EL (cell line): ENCODE measurements at places on chromosomes 12 and 14.
A peak's percentile ranks its signal among the peaks of the same experiment; 100 is the strongest.

DNA sequence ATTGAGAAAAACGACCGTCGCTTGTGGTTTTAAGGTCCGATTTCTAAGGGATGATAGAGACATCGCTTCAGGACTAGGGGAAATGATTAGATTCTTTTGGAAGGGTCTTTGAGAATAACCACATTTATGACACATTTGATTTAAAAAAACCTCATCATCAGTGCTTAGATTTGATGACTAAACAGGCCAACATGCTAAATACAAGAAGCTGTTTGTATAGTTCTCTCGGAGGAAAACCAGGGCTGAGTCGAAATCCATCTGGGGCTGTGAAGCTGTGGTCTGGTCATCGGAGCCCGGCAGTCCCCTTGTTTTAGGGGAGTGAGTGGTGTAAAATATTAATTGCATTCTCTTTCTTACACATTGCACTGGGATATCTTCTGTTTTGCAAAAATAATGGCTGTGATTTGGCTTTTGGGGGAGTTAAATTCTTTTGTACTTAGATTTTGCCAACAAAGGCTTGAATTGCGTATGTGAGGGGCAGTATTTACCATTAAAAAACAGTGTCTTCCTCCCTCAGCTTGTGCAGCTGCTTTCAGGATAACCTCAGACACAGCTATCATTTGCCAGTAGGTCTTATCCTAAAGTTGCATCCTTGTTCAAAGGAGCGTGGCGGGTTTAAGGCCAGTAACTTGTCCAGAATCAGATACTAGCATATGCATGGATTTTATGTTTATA is 550 bp downstream of the GNG2 start:
- peak; percentile 17 for DNase-seq

- no peak for DNase-seq
Observed at GRCh38 chr12:15157269-15157671, 63.9 kb downstream of the RERG start.

DNA sequence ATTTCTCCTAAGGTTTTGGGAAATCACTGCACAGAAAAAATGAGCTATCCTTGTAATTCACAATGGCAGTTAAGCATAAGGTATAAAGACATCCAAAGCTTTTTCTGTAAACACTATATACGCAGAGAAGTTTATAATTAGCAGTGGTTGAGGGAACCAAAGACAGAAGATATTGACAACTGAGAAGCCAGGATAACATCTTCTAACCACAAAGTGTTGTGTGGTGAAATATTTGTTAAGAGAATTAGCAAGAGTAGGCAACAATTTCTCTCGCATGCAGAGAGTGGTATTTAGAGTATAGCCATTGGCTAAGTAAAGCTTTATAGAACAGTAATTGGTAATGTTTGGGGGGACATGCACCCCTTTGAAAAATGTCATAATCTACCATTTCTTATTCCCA is 123.7 kb upstream of the USP15 start:
- no peak for DNase-seq

GRCh38 chr14:73764406-73765280 is 50.5 kb upstream of the PNMA1 start:
- DNase-seq: no peak

DNA sequence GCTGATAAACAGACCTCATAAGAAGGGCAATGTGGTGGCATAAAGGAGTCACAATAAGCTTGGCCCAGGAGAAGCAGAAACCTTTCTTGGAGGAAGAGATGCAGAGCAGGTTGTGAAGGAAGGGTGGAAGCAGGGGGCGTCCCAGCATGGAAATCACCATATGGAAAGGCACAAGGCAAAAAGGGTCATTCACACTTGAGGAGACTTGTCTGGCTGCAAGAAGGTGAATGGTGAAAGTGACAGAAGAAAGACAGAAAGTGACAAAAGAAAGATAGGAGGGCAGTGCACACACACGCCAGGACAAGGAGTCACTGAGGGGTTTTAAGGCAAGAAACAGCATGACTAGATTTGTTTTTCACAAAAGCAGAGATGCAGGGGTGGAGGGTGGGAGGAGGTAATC is 38.3 kb downstream of the GALNT4 start:
- DNase-seq: no peak

- no peak for DNase-seq
Observed at GRCh38 chr12:388012-388411, 1.1 kb downstream of the KDM5A start.

- DNase-seq: no peak
Observed at GRCh38 chr12:65602253-65602609, 222.1 kb upstream of the HMGA2 start.

DNA sequence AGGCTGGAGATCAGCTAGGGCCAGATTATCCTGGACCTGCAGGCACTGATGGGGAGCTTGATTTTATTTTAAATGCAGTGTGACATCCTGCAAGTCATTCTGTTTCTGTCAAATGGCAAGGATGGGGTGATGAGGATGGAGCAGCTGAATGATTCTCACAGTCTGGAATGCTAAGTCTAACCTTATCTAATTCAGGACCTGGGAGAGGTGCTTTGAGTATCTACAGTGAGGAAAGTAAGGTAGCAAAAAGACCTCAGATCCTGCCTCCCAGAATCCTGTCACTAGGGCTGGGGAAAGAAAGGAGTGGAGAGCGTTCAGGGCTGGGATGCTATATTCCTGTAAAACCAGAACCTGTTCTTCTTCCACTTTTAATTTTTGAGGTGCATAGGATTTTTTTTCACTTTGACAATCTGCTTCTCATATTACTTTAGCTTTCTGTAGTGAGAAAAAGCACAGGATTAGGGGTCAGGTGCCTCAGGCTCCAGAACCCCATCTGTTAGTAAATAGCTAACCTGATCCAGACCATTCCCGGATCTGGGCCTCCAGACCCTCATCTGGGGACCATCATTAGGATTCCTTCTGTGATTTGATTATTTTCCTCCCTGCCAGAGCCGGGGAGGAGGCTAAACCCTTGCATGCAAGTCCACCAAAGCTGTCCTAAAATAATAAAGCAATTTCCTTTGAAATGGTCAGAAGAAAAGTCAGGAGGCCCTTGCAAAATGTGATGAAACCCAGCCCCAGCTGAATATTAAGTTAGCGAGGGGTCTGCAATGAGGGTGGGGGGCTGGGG is 54.7 kb downstream of the ASCL1 start:
- no peak for DNase-seq

DNA sequence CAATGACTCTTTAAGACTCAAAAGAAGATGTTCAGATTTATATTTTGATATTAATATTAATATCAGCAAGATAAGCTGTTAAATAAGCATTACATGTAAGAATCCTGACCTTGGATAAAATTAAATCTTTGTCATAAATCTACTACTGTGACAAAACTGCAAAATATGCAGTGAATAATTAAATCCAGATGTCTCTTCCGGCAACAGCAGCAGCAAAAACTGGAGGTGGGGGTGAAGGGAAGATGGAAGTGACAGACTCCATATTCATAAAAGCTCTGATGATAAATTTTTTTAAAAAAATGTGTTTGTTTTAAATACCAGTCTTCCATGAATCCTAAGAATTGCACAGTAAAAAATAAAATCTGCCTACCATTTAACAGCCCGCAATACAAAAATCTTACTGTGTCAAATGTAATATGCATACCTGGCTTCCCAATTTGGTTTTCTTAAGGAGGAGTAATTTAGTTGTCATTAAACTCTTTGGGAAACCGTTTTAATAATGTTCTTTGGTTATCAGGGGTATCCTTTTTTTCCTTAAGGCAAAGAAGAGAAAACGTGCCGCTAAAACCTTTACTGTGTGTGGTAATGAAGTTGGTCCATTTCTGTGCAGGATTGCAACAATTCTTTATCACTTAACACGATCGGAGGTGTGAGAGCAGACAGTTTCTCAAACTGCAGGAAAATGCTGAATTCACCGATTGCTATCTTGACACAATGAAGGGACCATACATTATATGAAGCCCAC is 478.2 kb downstream of the DIO2 start:
- peak; percentile 87 for DNase-seq

GRCh38 chr12:11075642-11076041 is 13.5 kb upstream of the TAS2R46 start:
- no peak for DNase-seq

DNA sequence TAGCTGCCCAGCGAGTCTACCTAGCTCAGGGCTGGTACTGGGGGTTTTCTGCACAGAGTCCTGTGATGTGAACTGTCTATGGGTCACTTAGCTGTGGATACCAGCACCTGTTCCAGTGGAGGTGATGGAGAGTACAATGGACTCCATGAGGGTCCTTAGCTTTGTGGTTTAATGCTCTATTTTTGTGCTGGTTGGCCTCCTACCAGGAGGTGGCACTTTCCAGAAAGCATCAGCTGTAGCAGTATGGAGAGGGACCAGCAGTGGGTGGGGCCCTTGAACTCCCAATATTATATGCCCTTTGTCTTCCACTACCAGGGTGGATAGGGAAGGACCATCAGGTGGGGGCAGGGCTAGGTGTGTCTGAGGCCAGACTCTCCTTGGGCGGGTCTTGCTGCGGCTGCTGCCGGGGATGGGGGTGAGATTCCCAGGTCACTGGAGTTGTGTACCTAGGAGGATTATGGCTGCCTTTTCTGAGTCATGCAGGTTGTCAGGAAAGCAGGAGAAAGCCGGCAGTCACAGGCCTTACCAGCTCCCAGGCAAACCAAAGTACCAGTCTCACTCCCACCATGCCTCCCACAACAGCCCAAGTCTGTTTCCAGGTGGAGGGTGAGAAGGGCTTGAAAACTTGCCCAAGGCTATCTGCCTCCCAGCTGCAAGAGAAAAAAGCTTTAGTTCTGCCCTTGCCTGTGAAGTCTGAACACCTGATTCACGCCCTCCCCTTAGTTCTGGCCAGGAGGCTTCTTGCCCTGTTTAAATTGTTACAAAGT is 163.0 kb upstream of the NUDT4 start:
- no peak for DNase-seq

- DNase-seq: no peak
Observed at GRCh38 chr12:5912011-5912410, 33.0 kb downstream of the ANO2 start.

GRCh38 chr12:50195832-50196231 is 28.7 kb upstream of the CERS5 start:
- no peak for DNase-seq

DNA sequence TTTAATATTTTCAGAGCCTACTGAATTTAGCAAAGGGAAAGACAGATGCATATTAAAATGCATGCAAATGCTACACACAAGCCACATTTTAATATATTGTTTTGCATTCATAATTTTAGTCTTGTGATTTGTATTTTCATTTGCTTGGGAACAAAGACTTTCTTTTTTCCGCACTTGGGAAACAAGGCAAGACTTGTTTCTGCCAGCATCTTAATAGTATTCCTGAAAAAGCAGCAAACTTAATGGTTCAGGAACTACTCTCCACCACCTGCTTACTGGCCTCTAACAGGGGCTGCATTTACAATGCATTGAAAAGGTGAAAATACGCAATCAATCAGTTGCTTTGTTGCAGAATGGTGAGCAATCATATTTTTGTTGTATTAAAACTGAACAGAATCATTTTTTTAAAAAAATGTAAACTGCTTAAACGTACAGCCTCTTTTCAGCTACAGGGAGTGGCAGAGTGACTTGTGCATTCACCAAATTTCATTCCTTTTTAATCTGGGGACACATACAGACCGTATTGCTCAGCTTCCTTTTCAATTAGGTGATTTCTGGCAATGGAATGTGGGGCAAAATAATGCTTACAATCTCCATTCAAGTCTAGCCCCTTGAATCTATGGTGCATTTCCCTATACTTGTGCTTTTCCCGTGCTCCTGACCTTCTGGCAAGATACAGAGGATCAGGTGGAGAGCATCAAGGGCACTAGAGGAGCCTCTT is 144.1 kb upstream of the BTG1 start:
- peak; percentile 77 for DNase-seq

DNA sequence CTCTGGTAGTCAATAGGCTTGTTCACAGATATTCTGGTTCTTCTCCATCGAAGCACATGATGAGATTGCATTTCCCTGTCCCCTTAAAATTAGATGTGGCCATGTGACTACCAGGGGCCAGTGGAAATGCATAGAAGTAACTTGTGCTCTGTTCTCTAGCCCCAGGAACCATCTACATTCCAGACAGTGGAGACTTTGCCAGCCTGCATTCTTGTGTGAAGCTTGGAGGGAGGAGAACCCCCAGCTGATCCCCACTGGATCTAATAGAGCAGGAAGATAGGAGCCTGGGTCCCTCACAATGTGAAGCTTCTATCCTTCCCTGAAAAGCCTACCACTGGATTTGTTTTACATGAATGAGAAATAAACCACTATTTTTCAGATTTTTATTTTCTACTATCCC is 130.1 kb downstream of the KITLG start:
- DNase-seq: peak; percentile 31

DNA sequence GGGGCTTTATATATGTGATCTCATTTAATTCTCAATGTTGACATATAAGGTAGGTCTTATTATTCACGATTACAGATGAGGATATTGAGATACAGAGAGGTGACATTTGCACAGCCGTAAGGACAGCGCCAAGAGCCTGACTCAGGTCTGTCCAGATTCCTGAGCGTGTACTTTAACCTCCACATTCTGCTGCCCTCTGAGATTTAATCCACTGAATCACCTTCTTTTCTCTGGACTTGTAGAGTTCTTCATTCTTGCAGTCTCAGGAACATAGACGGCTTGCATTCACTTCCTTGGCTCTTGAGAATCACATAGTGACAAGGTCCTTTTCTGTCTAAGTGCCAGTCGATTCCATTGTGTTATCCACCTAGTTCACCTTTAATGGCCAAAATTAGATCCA is 141.0 kb upstream of the ARHGAP5 start:
- no peak for DNase-seq

DNA sequence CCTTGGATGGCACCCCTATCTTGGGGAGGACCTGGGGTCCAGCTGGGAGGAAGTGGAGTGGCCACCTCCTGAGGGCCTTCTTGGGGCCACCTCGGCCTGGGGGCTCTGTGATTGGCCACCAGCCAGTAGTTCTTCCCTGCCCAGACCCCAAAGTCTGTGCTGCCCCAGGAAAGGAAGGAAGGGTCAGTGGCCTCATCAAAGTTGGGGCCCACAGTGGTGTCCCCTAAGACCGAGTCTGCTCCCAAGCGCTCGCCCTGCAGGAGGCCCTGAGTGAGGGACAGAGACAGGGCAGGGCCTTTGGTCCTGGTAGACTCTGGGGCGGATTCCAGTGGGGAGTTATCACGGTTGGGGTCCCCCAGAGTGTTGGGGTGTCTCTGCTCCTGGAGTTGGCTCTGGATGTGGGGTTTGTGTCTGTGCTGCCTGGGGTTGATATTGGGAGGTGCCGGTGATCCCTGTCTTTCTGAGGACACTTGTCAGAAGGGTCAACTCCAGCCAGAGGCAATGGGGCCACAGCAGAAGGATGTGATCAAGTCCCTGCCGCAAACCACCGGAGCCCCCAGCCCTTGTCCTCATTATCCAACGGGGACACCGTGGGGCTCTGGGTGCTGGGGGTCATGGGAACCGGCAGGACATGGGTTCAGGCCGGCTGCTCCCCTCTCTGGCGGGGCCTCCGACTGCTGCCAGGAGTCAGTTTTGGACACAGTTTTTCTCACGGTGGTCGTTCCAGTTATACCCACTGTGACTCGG is 364.3 kb downstream of the TMEM121 start:
- no peak for DNase-seq

GRCh38 chr14:74979029-74979428 is 23.6 kb upstream of the PGF start:
- DNase-seq: peak; percentile 27

- no peak for DNase-seq
Observed at GRCh38 chr12:132185705-132186104, 41.4 kb downstream of the NOC4L start.

GRCh38 chr12:98744680-98745079 is 99.6 kb downstream of the APAF1 start:
- no peak for DNase-seq

GRCh38 chr12:18135086-18135485 is 45.1 kb upstream of the RERGL start:
- no peak for DNase-seq
